ENCODE measurements at places on chromosomes 3 and 15. TPM values are rescaled to one million over a fixed set of nuclear protein-coding genes. Genes with fewer than 3 reads are reported as not detected.

The PRKCD gene
- 17.2 TPM for polyA plus RNA-seq

The LMCD1 gene
- 27.0 TPM for polyA plus RNA-seq

The GOLGA8S gene
- polyA plus RNA-seq, result 2.1 TPM

The TLNRD1 gene
- polyA plus RNA-seq, result 7.1 TPM

The TRIP4 gene
- polyA plus RNA-seq, result 48.0 TPM

The CRABP1 gene
- polyA plus RNA-seq, result 44.5 TPM

The PYGO1 gene
- 18.3 TPM for polyA plus RNA-seq

The CPLX3 gene
- not detected for polyA plus RNA-seq

The CPB1 gene
- polyA plus RNA-seq, result 0.53 TPM

The DGKG gene
- polyA plus RNA-seq, result 0.70 TPM

The RASL12 gene
- polyA plus RNA-seq, result 8.4 TPM

The CMTM8 gene
- polyA plus RNA-seq, result 12.5 TPM

The ZPLD1 gene
- 0.46 TPM for polyA plus RNA-seq

The KIF23 gene
- 40.0 TPM for polyA plus RNA-seq

The GOLGA6L22 gene
- polyA plus RNA-seq, result not detected

The FEZF2 gene
- not detected for polyA plus RNA-seq

The MAP6D1 gene
- 1.9 TPM for polyA plus RNA-seq

The GOLGA8J gene
- polyA plus RNA-seq, result 1.7 TPM

The NECTIN3 gene
- 36.9 TPM for polyA plus RNA-seq

The GRK7 gene
- polyA plus RNA-seq, result not detected

The JAGN1 gene
- 46.5 TPM for polyA plus RNA-seq

The GOLIM4 gene
- 106 TPM for polyA plus RNA-seq

The CCR9 gene
- polyA plus RNA-seq, result 0.08 TPM
